ENCODE measurements at places on chromosomes 16 and 17.

GRCh38 chr16:20053336-20053735 lies 20.4 kb downstream of the GPR139 start:
- no peak for DNase-seq

- DNase-seq: peak; percentile 38
Measured at GRCh38 chr17:67293251-67294203, 48.5 kb upstream of the HELZ start.

DNA sequence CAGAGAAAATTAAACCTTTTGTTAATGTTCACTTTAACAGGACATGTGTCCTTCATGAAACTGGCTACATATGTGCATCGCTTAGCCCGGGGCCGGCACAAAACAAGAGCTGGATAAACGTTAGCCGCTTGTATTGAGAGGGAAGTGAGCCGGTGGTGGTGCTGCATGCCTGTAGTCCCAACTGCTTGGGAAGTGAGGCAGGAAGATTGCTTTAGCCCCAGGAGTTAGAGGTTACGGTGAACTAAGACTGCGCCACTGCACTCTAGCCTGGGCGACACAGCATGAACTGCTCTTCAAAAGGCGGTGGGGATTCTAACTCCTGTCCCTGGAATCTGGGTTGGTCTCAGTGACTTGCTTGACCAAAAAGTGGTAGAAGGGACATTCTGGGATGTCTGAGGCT lies 15.0 kb upstream of the SPHK1 start:
- DNase-seq: no peak

DNA sequence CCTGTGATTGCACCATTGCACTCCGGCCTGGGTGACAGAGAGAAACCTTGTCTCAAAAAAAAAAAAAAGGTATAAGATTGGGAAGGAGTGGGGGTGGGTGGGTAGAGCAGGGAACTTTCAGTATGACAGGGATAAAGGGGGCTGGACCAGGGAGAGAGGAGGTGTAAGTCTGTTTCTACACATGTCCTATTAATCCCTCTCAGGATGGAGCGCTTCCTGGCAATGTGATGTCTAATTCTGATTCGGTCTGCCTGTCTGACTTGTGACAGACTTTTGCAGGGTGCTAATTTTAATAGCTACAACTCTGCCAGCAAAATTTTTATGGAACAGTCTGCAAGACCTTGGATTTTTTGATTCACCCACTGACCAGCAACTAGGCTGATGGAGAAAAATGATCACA lies 53.8 kb upstream of the SLC25A19 start:
- DNase-seq: no peak

GRCh38 chr17:33106525-33107165 lies 115.0 kb downstream of the SPACA3 start:
- no peak for DNase-seq

GRCh38 chr17:63434951-63435571 lies 11.0 kb downstream of the CYB561 start:
- no peak for DNase-seq

DNA sequence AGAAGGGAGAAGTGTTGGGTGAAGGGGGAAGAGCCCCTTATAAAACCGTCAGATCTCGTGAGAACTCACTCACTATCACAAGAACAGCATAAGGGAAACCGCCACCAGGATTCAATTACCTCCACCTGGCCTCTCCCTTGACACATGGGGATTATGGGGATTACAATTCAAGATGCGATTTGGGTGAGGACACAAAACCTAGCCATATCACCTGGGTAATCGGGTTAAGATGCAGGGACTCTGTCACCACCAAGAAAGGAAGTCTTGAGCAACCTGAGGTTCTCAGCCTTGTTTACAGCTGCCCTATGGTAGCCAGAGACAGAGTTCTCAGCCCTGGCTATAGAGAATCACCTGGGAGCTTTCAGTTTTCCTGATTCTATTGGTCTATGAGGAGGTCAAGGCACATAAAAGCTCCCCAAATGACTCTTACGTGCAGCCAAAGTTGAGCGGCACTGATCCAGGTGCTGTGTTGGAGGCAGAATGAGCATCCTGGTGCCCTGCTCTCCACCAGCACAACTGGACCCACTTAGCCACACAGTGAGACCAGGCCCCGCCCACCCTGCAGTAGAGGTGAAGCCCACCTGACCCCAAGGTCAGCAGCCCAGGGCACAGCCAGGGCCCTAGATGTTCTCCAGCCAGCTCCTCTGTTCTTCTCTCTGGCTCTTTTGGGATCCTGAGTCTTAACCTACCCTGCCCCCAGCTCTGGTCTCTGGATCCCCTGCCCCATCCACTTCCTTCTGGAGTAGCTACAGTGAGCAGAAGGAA lies 138.5 kb upstream of the CDH5 start:
- no peak for DNase-seq

DNA sequence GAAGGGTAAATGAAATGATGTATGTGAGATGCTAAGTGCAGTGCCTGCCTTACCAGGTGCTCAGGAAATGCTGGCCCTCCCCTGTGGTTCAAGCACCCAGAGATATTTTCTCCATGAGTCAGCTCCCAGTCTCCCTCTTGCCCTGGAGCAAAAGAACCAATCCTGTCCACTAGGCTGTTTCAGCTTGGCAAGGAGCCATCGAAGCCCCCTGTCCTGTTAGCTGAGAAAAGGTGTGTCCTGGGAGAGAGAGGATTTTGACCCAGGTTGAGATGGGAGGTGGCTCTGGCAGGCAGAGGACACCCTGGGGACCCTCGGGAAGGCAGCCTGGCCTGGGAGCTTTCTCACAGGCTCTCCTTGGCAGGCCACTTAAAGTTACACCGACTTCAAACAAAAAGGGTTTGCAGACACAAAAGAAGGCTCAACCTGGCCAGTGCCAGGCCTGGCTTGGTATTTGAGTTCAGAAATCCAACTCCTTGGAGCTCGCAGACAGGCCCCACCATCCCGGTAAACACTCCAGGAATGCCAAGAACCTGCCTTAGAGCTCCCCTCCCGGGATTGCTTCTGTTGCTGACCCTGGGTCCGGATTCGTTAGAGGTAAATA lies 29.6 kb downstream of the NTN1 start:
- no peak for DNase-seq

DNA sequence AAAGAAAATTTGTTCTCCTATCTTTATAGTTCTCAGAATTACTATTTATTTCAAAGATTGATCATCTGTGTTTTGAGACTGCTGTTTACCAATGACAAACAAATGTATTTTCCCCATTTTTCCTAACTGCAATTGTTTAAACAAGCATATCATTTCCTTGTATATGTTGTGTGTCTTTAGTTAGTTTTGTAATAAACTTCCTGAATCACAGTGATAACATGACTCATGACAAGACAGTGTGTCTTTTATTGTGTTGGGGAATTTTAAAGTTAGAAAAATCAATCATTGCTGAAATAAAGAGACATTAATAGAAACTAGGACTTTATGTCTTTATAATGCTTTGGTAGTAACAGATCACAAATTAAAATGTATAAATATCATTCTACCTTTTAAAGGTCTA lies 348.5 kb downstream of the KCNJ2 start:
- DNase-seq: no peak

DNA sequence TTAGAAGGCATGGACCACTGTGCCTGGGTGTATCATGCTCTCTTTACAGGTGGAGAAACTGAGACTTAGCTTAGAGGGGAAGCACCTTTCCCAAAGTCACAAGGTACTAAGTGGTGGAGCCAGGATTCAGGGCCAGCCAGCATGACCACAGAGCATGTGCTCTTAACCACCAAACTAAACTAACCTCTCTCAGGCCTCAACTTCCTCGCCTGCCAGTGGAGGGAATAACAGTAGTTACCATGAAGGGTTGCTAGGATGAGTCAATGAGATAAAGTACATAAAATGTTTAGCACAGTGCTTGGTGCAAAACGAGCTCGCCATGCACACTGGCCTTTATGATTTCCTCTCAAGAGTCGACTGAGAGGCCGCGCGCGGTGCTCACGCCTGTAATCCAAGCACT lies 6.4 kb upstream of the MYO1C start:
- no peak for DNase-seq

All from activated T-helper 1 cell treated with anti-CD3 and anti-CD28 coated beads, Interleukin-2, amount 50 U/mL, for 16 hours (primary cell).